ENCODE measurements at places on chromosomes 6 and 20. TPM values are rescaled to one million over a fixed set of nuclear protein-coding genes. Genes with fewer than 3 reads are reported as not detected.

RRAGD gene
- total RNA-seq = 126 TPM

ENPP5 gene
- 2.8 TPM for total RNA-seq

UNC5CL gene
- 0.60 TPM for total RNA-seq

TPD52L1 gene
- total RNA-seq = 56.2 TPM

CLPSL1 gene
- not detected for total RNA-seq

LGSN gene
- total RNA-seq = not detected

FGD2 gene
- 7.9 TPM for total RNA-seq

ZNF292 gene
- total RNA-seq = 35.0 TPM

SLA2 gene
- 0.30 TPM for total RNA-seq

VGLL2 gene
- total RNA-seq = not detected

SHLD1 gene
- total RNA-seq = 5.3 TPM

RREB1 gene
- 34.2 TPM for total RNA-seq

HTR1E gene
- total RNA-seq = not detected

RWDD2A gene
- total RNA-seq = 2.4 TPM

TP53TG5 gene
- 0.73 TPM for total RNA-seq

ZSCAN9 gene
- total RNA-seq = 9.4 TPM

BPIFB2 gene
- total RNA-seq = not detected

PACSIN1 gene
- 10.8 TPM for total RNA-seq

PAK5 gene
- total RNA-seq = not detected

SSR1 gene
- total RNA-seq = 58.5 TPM

DST gene
- 243 TPM for total RNA-seq

ETV7 gene
- total RNA-seq = 0.38 TPM

RNF182 gene
- total RNA-seq = not detected

TRIM40 gene
- total RNA-seq = not detected

MYLK4 gene
- 2.0 TPM for total RNA-seq

SLC13A3 gene
- 0.30 TPM for total RNA-seq

HLA-DPA1 gene
- total RNA-seq = 42.8 TPM

WFDC10B gene
- not detected for total RNA-seq

FHL5 gene
- total RNA-seq = 6.8 TPM

NHLRC1 gene
- 1.2 TPM for total RNA-seq

SAMD10 gene
- 5.7 TPM for total RNA-seq

THBD gene
- 17.4 TPM for total RNA-seq

ID4 gene
- total RNA-seq = 1.6 TPM

PNLDC1 gene
- total RNA-seq = 0.32 TPM

ADGRF1 gene
- not detected for total RNA-seq

TREML1 gene
- total RNA-seq = not detected

CAGE1 gene
- 0.11 TPM for total RNA-seq

ECT2L gene
- total RNA-seq = 1.1 TPM

GJA10 gene
- not detected for total RNA-seq

Measured in Right ventricle myocardium inferior (tissue), 1 donor.